Activated CD8-positive, alpha-beta T cell treated with anti-CD3 and anti-CD28 coated beads, Interleukin-2, amount 10 ng/mL, durations not matched to agents 7 days and 5 days (primary cell): ENCODE measurements at places on chromosomes 6 and 20. TPM values are rescaled to one million over a fixed set of nuclear protein-coding genes. Genes with fewer than 3 reads are reported as not detected.

Gene NR2E1
- not detected for total RNA-seq

Gene TFAP2B
- total RNA-seq = not detected

Gene CCDC170
- not detected for total RNA-seq

GRCh38 chr20:57760698-57761412 is 51.0 kb upstream of the PMEPA1 start:
- no peak for DNase-seq

Gene SUPT3H
- 6.4 TPM for total RNA-seq

DNA sequence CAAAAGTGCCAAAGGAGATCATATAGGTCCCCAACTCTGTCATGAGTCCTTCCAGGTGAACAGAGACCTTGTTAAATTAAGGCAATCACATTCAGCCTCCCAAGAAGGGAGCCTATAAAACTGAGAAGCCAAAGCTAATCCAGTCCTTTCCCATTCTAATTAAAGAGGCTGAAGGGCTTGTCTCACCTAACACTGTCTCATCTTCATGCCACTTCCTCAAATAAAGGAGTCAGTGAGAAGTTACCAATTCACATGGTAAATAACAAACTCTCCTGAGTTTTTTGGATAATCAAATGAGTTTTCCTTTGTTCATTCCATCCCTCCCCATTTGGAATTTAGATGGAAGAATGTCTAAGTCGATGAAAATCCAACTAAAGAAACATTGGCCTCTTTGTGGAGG is 242.8 kb downstream of the UST start:
- DNase-seq = no peak

Gene PRICKLE4
- 0.40 TPM for total RNA-seq

Gene GJA10
- total RNA-seq = not detected
